ENCODE measurements at places on chromosomes 4 and X.

- DNase-seq, result no peak
Observed at GRCh38 chrX:133583825-133584224, 168.5 kb upstream of the GPC4 start.

GRCh38 chr4:54120518-54120917 lies 20.6 kb downstream of the GSX2 start:
- no peak for DNase-seq

DNA sequence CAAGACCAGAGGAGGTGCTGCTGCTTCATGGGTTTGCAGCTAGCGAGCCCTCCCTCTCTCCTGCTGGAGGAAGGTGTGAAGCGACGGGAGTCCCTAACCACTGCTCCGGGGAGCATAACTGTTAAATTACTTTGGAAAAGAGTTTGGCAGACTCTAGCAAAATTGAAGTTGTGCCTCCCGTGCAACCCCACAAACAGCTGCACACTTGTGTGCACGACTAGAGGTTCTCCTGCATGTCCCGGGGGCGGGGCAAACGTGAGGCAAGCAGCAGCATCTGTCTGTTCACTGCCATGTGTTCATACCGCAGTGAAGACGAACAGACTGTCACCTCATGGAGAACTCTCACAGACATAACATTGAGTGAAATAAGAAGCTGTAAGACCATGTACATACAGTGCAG lies 34.5 kb downstream of the TNIP2 start:
- no peak for DNase-seq

GRCh38 chrX:40845331-40845911 lies 110.1 kb upstream of the MED14 start:
- peak; percentile 57 for DNase-seq

DNA sequence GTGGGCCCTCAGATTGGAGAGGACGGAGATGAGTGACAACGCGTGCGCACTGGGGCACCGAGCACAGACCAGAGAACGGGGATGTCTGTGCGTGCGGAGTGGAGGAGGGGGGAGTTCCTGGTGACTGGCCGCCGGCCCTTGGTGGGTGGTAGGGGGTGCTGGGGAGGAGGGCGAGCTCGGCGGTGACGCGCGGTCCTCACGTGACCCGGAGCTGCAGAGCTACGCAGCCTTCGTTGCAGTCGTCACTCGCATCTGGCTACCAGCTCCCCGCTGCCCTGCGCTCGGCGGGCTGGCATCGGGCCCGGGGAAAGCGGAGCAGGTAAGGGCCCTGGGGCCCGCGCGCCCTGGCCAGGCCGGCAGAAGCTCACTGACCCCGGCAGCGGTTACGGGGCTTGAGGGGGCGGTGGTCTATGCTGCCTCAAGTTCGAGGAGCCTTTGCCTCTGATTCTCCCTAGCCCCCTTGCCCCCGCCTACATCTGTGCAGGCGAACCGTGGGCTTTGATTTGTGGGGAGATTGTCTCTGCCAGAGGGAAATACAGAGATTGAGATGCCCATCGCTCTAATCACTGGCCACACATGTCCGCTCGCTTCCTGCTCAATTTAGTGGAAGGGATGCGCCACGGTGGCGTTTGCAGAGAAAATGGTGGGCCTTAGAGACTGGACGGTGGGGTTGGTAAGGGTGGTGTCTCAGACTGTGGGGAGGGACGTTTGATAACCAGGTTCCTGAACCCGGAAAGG lies at the start of gene ARMCX4:
ARMCX4 (plus strand) TSS at position 245 of the 738 bp plus-strand sequence. CDS start 3,134 bp downstream, outside the sequence.
- DNase-seq, result peak; percentile 57

- no peak for DNase-seq
Observed at GRCh38 chrX:151227627-151228026, 51.2 kb downstream of the GPR50 start.

DNA sequence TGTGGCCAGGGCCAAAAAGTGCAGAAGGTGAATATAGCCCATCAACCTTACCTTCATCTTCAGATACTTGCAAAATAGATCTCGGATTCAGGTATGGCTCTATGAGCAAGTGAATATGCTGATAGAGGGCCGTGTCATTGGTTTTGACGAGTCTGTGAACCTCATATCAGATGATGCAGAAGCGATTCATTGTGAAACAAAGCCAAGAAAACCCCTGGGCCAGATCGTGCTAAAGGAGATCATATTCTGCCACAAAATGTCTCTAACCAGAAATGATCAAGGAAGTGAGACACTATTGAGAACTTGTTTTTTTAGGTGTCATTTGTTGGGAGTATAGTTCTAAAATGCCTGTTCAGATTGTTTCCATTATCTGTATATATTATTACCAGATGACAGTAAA lies 48.3 kb downstream of the PDK3 start:
- no peak for DNase-seq

DNA sequence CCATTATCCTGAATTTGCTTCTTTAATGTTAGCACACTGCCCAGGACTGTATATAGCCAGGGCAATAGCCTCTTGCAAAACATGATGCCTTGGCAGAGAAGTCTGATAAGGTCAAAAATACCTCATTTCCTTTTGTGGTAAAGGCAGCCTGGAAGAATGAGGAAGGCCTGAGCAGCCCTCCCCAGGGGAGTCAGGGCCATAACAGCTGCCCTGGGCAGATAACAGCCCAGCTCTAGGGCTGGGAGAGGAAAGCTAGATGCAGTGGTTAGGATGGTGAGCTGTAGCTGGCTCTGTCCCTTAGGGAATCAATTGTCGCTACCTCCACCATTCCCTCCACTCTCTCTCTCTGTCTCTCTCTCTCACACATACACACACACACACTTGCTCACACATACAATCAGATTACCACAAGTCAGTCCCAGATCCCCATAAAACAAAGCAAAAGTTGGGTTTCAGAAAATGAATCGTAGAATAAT lies 29.2 kb downstream of the EFHC2 start:
- DNase-seq, result no peak

Measured in NCI-H446 treated with DMSO at 0.1 percent for 48 hours (cell line).